MG63 (cell line): ENCODE measurements at places on chromosomes 3 and 15. TPM values are rescaled to one million over a fixed set of nuclear protein-coding genes. Genes with fewer than 3 reads are reported as not detected.

DNA sequence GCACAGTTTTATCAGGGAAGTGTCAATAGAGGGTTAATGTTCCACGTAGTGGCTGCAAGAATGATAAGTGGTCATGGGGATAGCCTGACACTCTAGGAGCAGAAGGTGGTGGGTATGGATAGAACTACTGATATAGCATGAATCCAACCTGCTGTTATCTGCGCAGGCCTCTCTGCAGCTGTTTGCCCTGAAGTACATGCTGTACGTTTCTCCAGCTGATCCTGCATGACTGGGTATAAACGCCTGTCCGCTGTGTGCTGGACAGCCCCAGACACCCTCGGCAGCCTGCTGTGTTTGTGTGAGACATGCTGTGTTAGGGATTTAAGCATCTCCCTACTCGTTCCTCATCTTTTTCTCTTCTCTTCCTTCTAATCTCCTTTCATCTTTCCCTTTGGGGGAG, 87.1 kb downstream of the LPP start:
- DNase-seq = no peak

DNA sequence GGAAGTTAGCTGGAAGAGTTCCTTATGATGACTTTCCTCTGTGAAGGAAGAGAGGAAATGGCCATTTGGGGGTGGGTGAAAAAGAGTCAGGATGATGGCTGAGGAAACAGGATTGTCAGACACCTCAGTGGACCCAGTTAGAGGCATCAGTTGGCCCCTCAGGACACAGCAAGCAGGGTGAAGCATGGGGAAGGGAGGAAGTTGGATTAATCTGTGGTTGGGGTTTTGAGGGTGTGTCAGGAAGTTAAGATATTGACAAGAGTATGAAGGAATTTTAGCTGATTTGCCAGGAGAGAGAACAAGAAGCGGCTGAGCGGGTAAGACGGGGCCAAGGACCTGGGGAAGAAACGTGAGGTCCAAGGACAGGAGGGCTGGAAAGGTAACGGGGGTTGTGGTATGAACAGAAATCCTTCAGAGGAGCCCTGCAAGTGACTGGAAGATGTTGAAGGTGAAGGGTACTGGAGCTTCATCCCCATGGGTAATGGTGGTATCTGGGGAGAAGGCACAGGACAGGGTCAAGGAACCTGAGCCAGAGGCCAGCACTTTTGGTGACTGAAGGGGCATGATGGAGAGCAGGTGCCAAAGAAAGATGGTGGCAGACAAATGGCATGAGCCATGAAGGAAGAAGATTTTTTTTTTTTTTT, 2.7 kb downstream of the UQCC5 start:
- DNase-seq = no peak

- no peak for DNase-seq
Observed at GRCh38 chr3:37347941-37348340, 173.6 kb upstream of the LRRFIP2 start.

- no peak for DNase-seq
Observed at GRCh38 chr15:53665930-53666329, 93.5 kb downstream of the WDR72 start.

GRCh38 chr3:171543759-171544300, 83.6 kb upstream of the TNIK start:
- no peak for DNase-seq

GRCh38 chr3:117252208-117252607, 542.6 kb downstream of the TUSC7 start:
- peak; percentile 42 for DNase-seq

DNA sequence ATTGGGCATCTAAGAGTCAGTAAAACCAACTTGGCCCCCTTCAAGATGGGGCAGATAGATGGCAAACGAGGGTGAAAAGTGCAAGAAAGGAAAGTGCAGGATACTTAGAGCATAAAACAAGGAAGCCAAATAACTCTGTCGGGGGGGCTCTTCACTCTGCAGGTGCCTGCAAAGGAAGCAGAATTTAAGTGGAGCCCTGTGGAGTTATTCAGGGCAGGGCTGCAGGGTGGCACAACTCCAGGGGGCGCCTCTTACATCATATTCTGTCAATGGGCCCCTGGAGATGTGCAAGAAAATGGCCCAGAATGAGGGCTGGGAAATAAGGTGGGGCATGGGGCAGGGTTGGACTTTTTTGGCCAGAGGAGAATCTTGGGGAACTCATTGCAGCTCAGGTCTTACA, 69.7 kb downstream of the CD47 start:
- DNase-seq = no peak

- peak; percentile 21 for DNase-seq
Observed at GRCh38 chr3:147297761-147298350, 108.5 kb downstream of the ZIC4 start.

DNA sequence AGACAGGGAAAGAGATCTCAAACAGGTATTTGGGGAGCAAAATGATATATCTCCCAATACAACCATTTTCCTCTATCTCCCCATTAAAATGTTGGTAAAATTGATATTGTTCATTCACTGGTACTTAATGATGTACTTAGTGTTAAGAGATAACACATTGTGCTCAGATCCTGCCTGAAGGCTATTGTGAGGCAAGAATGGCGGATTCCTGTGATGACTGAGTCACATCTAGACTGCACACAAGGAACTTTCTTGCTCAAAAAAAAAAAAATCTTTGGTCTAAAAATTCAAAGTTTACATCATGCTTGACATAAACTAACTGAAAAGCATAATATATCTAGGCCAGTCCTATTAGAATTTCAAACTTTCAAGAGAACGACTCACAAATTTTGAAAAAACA, 171.1 kb upstream of the TTC14 start:
- no peak for DNase-seq

- DNase-seq = no peak
Observed at GRCh38 chr3:133486658-133487057, 86.8 kb downstream of the BFSP2 start.

DNA sequence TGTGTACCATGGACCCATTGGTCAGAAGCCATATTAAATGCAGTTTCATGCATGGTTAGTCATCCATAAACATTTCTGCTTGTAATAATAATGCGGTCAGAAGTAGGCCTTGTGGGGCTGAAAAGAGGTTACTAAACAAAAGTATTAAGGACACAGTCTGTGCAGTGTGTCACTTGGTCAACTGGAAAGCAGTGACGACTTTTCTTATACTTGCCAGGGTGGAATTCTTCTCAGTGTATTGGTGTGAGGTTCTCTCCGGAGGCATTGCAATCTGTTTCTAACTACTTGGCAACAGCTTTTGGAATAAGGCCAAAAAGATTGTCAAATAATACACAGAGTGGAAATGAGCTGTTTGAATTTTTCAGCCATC, 46.8 kb downstream of the CHL1 start:
- DNase-seq = peak; percentile 44

GRCh38 chr3:145865399-145866018, 295.5 kb downstream of the PLOD2 start:
- no peak for DNase-seq

GRCh38 chr3:70974747-70975146, 608.8 kb downstream of the FOXP1 start:
- no peak for DNase-seq

DNA sequence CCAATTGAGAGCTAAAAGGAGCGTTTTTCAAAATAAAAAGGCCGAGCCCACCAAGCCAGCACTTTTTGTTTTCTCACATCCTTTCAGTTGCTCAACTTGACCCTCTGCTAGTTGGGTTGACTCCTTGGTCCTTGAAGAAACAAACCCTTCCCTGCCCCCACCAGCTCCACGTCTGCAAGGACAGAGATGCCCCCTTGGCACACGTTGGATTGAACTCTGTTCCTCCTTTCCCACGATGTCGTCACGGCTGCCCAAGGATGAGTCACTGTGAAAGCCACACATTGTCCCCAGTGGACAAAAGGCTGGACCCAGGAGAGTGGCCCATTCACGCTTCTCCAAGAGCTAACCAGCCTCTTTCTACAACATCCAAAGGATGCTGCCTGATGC, 43.0 kb upstream of the SPATA12 start:
- no peak for DNase-seq

DNA sequence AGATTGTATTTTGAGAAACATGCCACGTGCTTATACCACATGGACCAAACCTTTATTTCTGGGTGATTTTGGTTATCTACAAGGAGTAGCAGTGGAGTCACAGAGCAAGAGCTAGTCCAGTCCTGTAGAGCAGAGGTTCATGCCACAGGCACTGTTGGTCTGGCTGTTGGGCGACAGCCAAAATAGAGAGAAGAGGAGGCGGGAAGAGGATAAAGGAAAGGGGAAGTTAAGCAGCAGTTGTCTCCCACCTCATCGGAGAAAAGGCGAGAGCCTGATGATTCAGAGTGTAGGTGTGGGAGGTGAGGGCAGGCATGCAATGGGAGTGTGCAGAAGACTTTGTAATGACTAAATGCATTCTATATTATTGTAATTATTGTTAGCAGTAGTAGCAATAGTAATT, 237.5 kb upstream of the ROPN1 start:
- DNase-seq = no peak

DNA sequence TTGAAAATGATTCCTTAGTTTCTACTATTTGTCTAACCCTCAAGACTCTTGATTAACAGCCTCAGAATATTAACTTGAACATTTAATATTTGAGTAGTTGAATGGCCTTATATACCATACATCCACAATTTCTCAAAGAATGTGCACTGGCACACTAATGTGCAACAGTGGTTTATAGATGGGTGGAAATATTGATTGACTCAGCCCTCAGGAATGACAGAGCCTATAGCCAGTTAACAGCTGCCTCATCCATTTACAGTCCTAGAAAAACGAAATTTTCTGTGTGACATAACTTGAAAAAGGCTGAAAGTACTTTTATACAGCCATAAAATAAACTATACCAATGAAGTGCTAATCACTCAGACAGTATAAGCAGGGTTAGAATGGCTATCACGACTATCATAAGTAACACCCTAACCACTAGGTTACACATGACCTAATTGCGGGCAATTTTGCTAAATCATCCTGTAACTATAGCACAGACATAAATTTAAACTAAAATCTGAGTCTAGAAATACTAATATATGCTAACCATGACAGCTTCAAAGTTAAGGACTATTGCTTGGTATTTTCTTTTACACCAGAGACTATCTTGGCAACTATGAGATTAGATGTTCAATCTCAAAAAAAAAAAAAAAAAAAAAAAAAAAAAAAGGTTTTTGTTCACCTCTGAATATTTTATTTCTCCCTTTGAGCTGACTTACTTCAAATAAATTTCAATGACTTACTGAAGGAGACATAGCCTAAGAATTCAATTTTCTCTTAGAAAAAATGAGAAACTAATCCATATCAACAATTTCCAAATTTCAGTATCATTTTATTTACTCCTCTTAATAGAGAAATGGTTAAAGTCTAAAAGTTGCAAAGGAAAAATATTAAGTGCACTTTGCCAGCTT, 9.3 kb downstream of the SECISBP2L start:
- DNase-seq = peak; percentile 18

PP2D1 gene
- total RNA-seq = not detected in 2 replicates

ETV5 gene
- 21.8 and 36.4 TPM in 2 replicates for total RNA-seq

ZNF620 gene
- total RNA-seq = 0.10 and 0.36 TPM in 2 replicates

LEKR1 gene
- 1.6 TPM in 1 of 2 replicates, not detected in the other for total RNA-seq

MKRN3 gene
- 4.8 and 12.4 TPM in 2 replicates for total RNA-seq

SNAP23 gene
- total RNA-seq = 49.3 and 52.1 TPM in 2 replicates

CPNE9 gene
- total RNA-seq = not detected in 2 replicates

IFRD2 gene
- 87.8 and 101 TPM in 2 replicates for total RNA-seq
